NCI-H2107 (cell line): ENCODE measurements at places on chromosomes 2 and 18.

- DNase-seq, result no peak
These were observed 16.4 kb downstream of the EMX1 start for GRCh38 chr2:72933646-72934151.

GRCh38 chr2:115549611-115550130 lies 1107.2 kb downstream of the DPP10 start:
- no peak for DNase-seq

DNA sequence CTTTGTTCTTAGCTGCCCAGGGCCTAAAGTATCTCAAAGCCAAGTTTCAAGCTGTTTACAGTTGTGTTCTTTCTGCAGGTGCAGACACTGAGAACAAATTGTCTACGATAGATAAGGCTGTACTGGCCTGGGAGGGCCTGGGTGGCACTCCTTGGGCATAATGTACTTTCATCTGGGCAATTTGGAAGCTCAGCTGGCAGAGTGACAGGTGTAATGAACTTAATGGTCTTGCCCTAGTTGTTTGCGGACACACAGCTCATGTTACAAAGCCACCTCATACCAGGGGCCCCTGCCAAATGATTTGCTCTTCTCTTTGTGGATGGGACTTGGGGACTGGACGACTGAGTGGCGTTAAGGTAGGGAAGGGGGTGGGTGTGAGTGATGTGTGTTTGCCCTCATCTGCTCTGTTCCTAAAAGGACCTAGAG lies 4.3 kb downstream of the LDLRAD4 start:
- DNase-seq, result no peak

- DNase-seq, result no peak
These were observed 17.3 kb downstream of the PLCL1 start for GRCh38 chr2:197821550-197822289.

DNA sequence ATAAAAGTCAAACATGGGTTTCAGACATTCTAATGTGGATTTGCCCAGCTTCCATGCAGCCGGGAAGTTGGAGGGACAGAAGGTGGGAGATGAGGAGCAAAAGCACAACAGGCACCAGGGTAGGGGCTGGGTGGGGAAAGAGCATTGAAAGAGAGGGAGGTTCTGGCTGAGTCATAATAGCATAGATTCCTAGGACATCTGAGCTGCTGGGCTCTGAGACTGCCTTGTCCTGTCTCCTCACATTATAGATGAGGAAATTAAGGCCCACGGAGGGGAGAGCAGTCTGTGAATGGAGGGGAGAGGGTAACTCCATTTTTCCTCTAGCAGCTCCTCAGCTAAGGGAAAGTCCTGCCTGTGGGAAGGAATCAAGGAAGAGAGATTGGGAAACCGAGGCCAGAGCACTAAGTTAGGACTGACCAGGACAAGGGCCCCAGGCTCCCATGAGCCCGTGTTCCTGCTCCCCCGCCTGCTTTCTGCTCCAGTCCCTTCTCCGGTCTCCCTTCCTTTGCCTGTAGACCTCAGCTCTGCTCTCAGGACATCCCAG lies 26.2 kb downstream of the SH2D6 start:
- no peak for DNase-seq

- DNase-seq, result no peak
These were observed 296.8 kb downstream of the PARD3B start for GRCh38 chr2:204842068-204842467.

DNA sequence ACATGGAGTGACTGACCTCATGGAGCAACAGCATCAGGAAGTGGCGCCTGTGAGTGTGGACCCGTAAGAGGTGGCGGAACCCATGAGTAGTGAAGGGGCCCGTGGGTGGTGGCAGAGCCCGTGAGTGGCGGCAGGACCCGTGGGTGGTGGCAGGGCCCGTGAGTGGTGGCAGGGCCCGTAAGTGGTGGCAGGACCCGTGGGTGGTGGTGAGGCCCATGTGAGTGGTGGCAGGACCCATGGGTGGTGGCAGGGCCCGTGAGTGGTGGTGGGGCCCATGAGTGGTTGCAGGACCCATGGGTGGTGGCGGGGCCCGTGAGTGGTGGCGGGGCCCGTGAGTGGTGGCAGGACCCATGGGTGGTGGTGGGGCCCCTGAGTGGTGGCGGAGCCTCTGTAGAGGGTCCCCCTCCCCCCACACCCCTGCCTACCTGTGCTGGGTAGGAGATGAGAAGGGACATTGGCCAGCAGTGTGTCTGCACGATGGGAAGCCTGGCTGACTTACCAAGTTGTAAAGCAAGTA lies 407.7 kb upstream of the SALL3 start:
- no peak for DNase-seq

GRCh38 chr2:20051532-20052228 lies at the start of gene LAPTM4A:
Gene LAPTM4A (minus strand): TSS chr2:20051628. CDS start chr2:20051520, 108 bp downstream.
- DNase-seq, result peak; percentile 92

DNA sequence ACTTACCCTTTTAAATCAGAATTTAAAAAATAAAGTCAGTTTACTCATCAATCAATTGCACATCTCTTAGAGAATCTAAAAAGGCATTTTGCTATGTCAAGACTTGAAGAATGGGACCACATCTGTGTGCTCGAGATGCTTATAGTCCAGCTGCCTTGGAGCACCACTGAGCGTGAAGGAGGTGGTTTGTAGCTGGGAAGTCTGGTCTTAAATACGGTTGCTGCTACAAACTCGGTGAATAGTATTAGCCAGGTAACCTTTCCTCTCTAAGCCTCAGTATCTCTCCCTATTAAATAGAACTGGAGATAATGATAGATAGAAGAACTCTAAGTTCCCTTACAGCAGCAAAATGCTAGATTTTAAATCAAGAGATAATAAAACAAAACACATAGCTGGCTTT lies 289.7 kb downstream of the TRIB2 start:
- no peak for DNase-seq

DNA sequence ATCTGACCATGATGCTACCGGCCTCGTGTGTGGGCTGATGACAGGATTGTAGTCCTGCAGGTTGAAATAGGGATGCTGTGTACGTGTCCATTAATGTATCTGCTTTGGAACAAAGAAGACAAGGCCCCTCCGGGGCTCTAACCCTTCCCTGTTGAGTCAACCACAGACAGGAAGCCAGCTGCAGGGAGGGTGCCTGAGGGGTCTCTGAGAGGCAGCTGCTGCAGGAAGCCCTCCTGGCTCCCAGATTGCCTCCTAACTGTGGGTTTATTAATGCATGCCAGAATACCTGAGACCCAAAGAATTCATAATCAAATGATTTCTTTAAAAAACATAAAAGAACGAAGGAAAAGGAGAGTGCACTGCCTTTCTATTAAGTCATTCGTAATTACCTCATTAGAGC lies 140.4 kb downstream of the CELF4 start:
- no peak for DNase-seq

DNA sequence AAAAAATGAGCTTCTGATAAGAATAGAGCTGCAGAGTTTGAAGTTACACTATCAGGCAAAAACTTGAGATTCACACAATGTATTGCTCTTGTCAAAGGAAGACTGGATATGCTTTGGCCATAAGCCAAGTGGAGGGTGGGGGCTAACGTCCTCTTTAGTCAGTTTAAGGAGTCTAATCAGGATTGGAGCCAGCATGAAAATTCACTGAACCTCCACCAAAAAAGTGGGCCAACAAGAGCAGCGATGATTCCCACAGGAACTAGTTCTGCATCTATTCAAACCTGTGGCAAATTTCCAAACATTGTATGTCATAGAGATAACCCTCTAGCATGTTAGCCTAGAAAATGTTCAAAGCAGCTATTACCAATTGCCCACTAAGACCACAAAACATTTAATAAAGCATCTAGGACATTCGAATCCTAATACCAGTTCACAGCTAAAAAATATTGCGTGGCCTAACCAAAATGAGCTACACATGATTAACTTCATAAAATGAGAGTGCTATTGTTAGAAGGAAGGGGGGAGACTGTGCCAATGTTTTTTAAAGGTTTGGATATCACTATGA lies 43.5 kb upstream of the TMEM247 start:
- no peak for DNase-seq

DNA sequence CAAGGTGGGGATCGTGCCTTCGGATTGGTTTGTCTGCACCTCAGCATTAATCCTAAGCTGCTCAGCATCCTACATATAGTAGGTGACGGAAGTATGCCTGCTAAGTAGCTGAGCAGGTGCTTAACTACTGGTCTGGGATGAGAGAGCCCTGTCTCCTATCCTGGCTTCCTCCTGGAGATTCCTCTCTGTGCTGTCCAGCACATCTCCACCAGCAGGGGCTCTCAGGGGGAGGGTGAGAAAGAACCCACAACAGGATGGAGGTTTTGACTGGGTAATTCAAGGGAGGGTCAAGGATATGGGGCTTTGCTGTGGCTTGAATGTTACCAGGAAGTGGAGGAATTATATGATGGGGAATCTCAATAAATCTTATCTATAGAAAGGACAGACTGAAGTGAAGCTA lies 45.4 kb upstream of the KIF5C start:
- no peak for DNase-seq

- DNase-seq, result no peak
These were observed 3.3 kb downstream of the PAX3 start for GRCh38 chr2:222295368-222296062.

- DNase-seq, result no peak
These were observed 377.5 kb upstream of the CYRIA start for GRCh38 chr2:17043173-17043572.

- DNase-seq, result no peak
These were observed 143.5 kb upstream of the LMAN1 start for GRCh38 chr18:59502274-59503175.

DNA sequence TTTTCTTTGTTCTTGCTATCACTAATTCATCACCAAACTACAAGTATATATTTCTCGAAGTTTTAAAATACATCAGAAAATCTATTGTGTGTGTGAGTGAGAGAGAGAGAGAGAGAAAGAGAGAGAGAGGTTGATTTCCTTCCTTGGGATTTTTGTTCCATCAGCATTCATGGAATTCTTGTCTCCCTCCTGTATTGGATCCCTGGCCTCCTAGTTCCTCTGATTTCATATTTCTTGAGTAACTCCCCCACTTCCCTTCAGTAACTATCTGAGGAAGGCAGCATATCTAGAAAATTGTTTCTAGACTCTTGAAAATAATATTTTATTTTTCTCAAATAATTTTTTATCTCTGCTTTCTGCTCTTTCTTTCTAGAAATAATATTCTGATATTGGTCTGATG lies 13.3 kb upstream of the ACTR2 start:
- no peak for DNase-seq

GRCh38 chr18:57819671-57820460 lies 16.8 kb upstream of the ATP8B1 start:
- DNase-seq, result peak; percentile 82

DNA sequence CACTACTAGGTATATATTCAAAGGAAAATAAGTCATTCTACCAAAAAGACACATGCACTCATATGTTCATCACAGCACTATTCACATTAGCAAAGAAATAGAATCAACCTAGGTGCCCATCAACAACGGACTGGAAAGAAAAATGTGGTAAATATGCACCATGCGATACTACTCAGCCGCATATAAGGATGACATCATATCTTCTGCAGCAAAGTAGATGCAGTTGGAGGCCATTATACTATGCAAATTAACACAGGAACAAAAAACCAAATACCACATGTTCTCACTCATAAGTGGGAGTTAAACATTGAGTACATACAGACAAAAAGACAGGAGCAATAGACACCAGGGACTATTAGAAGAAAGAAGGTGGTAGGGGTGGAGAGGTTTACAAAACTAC lies 412.1 kb upstream of the CWC22 start:
- no peak for DNase-seq

DNA sequence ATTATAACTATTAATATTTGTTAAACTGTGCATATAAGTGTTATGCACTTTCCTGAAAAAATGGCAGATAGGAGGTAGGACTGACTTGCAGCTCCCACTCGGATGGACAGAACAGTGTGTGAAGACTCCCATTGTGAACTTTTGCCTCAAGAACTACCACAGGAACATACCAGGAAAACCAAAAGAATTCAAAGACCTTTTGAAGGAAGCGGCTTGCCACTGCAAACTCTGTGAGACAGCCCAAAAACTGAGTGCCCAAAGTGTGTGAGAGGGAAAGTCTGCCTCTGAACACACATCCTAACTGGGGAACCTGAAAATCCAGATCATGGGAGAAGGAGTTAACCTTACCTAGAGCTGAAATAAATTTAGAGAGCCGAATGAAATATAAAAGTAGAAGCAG lies 171.0 kb downstream of the ZBTB7C start:
- no peak for DNase-seq

DNA sequence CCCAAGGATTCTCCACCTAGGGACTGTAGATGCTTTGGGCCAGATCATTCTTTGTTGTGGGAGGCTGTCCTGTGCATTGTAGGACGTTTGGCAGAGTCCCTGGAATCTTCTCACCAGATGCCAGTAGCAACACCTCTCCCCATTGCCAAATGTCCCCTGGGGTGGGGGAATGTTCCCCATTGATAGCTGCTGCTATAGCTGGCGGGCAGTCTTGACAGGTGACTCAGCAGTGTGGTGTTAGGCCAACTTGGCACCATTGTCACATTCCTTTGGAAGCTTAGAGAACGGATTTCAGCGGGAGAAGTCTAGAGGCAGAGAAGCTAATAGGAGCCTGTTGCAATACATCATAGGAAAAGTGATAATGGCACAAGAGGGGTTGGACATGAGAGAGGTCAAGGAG lies 495.7 kb upstream of the SMIM21 start:
- no peak for DNase-seq

GRCh38 chr2:200353120-200353519 lies 46.6 kb downstream of the SPATS2L start:
- no peak for DNase-seq

- DNase-seq, result no peak
These were observed 420.2 kb downstream of the SUCLG1 start for GRCh38 chr2:84038866-84039265.

GRCh38 chr18:3540805-3541548 lies 91.0 kb downstream of the TGIF1 start:
- no peak for DNase-seq

GRCh38 chr2:28228434-28228995 lies 164.1 kb upstream of the FOSL2 start:
- no peak for DNase-seq

DNA sequence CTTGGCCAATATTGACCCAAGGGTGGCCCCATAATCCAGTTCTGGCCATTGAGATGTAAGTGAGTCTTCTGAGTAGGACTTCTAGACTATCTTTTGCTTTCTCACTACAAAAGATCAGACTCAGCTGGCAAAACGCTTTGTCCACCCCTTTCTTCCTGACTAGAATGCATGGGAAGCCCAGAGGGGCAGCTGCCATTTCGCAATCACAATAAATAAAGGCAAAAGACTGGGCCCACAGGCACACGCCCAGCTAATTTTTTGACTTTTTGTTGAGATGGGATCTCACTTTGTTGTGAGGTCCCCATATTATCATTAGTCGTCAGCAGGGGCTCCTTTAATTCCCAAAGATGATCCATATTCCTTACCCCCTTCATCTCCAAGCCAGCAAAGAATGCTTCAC lies 41.1 kb upstream of the SGPP2 start:
- no peak for DNase-seq

GRCh38 chr18:74715865-74716712 lies 118.4 kb downstream of the ZNF407 start:
- DNase-seq, result no peak

DNA sequence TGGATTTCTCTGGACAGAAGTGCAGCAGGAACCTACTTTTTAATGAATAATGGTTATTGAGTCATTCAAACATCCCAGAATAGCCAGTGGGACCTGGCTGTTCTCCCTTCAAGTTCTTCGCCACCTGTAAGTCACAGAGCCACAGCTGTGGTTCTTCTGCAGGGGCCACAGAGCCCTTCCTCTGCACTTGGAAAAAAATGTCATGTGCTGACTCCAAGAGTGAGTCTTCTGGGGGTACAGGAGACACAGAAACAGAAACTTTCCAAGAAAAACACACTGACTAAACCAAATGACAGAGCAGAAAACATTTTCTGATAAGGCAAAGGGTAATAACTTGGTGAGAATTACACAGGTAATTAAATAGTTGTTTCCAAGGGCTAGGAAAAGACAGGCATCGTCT lies 68.7 kb upstream of the FN1 start:
- no peak for DNase-seq
